ENCODE measurements at places on chromosomes 1 and 21.

DNA sequence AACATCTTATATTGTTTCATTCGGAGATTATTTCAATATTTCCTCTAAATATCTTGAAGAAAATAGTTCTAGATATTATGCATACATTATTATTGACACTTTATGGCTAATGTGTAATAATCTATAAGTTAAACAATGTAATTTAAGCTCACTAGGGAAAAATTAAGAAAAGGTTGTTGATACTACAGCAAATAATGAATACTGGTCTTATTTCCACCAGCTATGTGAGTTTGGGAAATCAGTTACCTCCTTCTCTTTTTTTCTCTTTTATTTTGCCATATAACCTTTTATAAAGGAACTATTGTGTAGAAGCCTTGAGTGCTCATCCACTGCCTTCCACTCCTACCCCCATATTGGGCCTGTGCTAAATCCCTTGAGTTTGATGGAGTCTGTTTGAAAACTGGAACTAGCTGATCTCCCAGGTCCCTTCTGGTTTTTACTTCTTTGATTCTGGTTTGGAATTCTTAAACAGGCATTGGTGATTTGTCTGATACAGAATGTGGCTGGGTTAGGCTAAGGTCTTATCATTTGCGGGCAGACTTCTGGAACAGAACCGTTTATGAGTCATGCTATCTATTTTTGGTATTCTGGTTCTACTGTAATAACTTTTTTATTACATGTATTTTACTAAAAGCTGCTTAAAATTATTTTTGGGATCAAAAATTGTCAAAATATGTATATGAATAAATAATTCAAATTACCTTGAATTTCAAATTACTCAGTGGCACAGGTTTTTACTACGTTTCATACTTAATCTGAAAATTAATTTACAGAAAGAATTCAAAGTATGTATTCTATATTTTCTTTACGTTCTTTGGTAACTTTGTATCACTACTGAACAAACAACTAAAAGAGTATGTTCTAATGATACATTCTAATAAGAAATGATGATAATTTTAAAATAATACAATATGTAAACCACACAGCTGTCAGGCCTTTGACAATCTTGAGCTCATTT lies 5.0 kb upstream of the CDC14A start:
- no peak for DNase-seq

DNA sequence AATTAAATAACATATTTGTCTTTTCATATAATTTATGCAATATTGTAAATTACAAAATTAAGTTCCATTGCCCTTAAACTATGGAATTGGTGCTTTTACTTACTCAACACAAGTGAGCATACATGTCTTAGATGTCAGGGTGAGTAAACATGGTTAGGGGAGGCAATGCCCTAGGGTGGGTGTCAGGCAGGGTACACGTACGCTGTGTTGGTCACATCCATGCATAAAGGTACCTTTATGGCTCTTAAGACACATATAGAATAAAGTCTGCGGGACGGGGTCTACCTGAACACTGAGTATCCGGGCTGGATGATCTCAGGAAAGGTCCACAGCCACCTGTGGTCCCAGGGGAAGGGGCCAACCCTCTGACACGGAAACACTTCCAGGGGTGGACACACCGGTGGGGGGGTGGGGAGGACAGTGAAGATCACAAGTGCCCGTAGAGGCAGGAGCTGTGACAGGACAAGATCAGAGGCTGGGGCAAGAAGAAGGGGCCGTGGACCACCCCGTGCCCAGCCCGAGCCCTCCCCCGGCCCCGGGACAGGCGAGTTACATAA lies 720 bp downstream of the LIN9 start:
- DNase-seq = no peak

DNA sequence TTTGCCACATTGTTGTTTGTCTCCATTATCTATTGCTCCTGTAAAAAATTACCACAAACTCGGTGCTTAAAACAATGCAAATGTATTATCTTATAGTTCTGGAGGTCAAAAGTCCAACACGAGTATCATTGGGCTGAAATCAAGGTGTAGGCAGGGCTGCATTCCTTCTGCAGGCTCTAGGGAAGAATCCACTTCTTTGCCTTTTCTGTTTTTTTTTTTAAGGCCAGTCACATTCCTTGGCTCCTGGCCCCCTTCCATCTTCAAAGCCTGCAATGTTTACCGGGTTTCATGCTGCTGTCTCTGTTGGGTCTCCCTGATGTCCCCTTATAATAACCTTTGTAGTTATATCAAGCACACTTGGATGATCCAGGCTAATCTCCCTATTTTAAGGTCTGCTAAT lies 212.7 kb downstream of the PTBP2 start:
- DNase-seq = no peak

DNA sequence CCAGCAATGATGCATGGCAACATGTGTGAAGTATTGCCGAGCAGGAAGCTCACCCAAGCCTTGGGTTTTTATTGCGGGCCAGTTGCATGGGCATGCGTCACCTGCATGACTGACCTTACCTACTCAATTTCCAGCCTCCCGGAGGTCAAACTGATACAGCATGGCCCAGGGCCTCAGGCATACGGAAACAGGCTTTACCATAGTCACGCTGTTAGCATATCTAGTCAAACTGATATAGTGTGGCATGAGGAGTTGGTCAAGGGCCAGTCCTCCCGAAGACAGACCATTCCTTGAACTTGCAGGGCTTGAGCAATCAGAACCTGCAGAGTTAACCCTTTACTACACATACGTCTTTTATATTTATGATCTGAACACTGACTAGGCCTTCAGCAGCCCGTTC lies 6.4 kb upstream of the DUSP12 start:
- DNase-seq = no peak

- no peak for DNase-seq
Observed at GRCh38 chr1:61282387-61282786, 200.0 kb downstream of the NFIA start.

- DNase-seq = no peak
Observed at GRCh38 chr21:37593015-37593414, 226.4 kb downstream of the DYRK1A start.

GRCh38 chr1:183238071-183238470 lies 52.0 kb downstream of the LAMC2 start:
- DNase-seq = no peak

DNA sequence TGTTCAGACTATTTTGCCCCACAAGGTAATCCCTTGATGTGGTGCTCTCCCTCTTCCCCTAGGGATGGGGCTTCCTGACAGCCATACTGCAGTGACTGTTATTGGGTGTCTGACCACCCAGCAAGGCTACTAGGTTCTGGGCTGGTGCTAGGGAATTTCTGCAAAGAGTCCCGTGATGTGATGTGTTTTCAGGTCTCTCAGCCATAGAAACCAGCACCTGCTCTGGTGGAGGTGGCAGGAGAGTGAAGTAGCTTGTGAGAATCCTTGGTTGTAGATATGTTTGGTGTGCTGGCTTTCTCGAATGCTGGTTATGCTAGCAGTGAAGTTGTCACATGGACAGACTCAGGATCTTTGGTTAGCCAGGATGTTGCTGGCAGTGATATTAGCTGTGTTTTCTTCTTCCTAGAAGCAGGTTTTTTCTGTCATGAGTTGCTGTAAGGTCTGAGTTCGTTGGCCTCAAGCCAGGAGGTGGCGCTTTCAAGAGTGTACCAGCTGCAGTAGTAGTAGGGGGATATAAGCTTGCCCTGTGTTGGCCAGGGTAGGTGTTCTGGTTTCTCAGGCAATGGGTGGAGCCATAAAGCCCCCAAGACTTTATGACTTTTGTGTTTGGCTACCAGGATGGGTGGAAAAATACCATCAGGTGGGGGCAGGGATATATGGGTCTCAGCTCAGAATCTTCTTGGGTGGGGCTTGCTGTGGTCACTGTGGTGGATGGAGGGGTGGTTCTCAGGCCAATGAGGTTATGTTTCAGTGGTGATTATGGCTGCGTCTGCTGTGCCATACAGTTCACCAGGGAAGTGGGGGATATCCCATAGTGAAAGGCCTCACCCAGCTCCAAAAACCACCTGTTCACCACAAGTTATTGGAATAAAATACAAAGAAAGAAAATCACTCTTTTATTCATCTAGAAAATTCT lies 1112.3 kb downstream of the KCNT2 start:
- DNase-seq = no peak

GRCh38 chr1:214402613-214403083 lies 121.7 kb downstream of the SMYD2 start:
- DNase-seq = no peak

DNA sequence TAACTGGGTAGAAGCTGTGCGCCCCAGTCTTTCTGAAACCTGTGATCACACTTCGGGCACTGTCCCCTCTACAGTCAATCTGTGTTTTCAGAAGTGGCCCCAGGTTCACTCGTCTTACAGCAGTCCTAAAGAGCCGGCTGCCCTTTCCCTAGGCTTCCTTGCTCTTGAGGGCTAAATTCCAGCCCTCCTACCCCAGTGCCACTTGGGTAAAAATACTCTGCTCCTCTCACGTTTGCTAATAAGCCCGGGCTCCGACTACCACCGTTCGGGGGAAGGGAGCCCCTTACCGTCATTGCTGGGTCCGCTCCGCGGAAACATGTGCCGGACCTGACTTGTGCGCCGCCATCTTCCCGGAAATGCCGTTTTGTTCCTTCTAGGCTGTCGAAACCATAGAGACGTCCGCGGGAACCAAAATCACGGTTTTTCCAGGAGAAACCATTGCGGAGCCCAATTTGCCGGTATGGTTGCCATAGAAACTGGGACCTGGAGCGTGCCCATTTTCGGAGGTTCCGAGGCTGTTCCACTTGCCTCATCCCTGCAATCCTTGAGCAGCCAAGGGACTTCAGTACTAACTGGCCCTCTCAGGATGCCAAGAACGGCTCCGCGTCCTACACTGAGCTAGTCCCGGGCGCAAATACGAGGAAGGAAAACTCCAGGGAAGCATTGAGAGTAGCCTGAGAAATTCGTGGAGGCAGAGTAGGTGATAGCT lies at the start of gene GPATCH4:
Gene GPATCH4 (minus strand): TSS at position 358 of the 709 bp plus-strand sequence.
- peak; percentile 85 for DNase-seq

DNA sequence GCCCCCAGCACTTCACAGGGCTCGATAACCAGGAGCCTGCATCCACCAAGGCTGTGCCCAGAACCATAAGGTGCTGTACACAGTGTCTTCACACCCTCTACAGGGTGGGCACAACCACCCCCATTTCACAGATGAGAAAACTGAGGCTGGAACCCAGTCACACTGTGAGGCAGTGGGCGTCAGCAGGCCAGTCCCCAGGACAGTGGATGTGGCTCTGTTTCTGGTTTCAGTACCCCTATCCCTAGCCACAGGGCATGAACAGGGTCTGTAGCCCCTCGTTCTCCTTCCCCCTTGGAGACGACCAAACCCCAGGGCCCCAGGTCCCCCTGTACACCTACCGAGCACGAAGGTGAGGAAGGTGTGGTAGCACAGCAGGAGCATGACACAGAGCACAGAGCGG lies 27.6 kb downstream of the TTC39A start:
- DNase-seq = no peak

DNA sequence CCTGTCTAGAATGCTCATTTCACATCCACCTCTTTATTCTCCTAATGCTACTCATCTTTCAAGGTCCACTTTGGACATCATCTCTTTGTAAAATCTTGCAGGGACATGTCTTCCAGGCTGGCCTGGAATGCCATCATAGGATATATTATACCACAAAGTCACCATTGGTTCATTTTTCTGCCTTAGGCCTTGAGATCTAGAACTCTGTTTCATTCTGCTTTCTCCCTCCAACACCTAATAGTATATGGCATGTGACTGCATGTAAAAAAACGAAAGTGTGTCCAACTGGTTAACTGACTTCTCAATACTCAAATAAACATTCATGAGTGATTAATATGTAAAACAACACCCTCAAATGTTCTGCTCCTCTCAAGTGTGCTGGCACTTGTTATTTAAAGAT lies 84.1 kb downstream of the RGS2 start:
- DNase-seq = no peak

All from sciatic nerve (tissue), 2 donors.